ENCODE measurements at places on chromosomes 7 and 10.

- DNase-seq, result no peak
Measured at GRCh38 chr10:118407777-118408176, 65.7 kb upstream of the FAM204A start.

DNA sequence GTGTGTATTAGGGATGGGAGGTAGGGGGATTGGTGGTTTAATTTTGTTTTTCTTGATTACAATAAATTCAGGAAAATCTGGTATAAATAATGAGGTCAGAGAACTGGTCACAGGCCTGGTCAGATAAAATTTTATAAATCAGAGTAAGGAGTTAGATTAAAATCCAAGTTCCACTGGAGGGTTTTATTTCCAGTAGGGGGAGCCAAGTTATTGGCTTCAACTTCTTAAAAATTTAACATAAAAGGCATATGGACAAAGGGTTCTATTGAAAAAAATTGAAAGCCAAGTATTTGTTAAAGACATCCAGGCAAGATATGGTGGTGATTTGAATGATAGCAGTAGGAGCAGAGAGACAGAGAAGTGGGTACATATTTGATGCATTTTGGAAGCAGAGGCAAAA is 763.3 kb downstream of the SORCS1 start:
- no peak for DNase-seq

DNA sequence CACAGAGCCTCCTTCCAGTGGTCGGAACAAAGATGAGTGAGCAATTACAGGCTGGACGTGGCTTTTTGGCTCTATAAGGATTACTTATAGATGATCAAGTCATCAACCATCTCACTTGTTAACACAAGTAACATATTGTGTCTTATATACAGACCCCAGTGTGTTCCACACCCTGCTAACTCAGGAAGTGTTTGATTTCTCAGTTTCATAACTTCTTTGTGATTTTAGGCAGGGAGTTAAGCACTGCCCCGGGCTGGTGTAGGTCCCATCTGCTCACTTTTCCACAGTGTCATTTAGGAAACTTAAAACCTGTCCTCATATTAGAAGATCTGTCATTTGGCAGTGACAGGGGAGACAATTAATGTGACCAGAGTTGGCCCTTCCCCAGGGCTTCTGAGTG is 6.2 kb downstream of the FOXI2 start:
- no peak for DNase-seq

DNA sequence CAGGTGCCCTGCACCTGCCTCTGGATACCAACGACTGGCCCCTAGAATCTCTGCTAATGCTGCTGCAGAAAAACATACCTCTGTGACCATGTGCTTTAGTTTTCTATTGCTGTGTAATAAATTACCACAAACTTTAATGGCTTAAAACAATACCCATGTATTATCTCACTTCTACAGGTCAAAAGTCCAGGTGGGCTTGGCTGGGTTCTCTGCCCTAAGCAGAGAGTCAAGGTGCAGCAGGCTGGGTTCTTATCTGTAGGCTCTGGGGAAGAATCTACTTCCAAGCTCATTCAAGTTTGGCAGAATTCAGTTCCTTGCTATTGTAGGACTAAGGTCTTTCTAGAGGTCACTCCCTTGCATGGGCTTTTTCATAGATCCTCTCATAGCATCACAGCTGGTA is 52.3 kb downstream of the CCDC71L start:
- no peak for DNase-seq

GRCh38 chr10:34430685-34431084 is 384.4 kb downstream of the PARD3 start:
- DNase-seq, result no peak

GRCh38 chr7:106339513-106340246 is 54.9 kb upstream of the NAMPT start:
- no peak for DNase-seq

DNA sequence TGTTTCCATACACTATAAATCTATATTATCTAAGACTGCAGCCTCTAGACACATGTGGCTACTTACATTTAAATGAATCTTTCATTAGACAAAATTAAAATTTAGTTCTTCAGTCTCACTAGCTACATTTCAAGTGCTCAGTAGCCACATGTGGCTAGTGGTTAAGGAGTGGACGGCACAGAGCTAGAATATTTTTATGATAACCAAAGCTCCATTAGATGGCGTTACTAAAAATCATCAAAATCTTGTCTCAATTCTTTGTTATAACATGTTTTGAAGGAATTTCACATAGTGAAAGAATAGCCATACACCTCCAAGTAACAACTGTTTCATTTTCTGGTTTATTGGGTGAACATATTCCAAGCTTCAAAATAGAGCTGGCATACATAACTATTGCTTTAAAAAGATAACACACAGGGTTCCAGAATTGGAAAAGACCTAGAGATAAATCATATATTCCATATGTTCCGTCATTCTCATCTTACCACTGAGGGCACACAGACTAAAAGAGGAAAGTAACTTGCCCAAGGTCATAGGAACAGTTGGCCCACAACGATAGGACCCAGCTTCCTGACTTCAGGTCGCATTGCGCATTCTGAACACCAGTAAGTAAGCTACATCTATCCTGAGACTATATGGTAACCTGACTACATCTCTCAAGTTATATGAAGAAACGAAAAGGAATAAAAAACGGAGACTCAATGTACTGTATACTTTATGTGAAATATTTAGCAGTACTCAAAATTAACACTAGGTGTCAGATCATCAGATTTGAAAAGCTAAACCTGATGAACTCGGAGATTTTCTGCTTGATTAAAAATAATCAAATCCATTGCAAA is 66.6 kb downstream of the CAV1 start:
- DNase-seq, result no peak

DNA sequence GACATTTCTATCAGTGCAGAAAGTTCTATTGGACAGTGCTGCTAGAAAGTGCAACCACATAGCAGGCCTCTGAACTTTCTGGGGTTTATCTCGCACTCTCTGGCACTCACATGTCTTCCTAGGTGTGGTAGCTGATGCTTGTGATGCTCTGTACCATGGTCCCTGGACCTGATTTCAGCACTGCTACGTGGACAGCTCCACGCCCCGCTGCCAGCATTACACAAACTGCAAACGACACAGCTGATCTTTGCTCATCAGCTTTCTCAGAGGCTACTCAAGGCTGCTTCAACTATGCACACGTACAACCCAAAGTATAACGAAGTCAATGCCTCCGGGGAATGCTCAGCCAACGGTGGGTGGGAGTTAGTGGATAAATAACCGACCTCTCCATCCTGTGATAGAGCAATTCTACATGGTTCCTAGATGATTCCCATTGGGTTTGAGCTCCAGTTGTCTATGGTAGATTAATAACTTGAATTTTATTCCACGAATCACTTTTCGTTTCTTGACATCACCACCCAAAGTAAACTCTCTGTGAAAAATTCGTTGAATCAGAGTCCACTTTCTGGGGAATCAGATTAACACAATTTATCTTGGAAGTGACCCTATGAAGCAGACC is 302.5 kb downstream of the ACTR3B start:
- no peak for DNase-seq

DNA sequence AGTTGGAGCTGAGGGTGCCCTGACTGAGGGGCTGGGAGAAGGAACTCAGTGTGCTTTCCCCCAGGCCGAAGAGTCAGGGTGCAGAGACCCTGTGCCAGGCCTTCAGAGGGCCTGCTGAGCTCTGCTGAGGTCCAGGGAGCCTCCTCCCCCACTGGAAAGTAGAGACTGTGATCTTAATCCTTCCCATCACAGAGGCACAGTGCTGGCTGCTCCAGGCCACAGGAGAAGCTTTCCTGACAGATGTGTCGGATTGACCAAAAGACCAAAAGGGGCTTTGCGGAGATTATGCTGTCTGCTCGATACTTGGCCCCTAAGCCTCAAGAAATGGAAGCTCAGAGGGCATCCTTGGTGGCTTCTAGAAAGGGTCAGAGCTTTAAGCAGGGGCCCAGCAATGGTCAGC is 32.9 kb upstream of the BTRC start:
- no peak for DNase-seq

GRCh38 chr7:109354000-109354399 is 784.3 kb downstream of the DNAJB9 start:
- DNase-seq, result no peak

GRCh38 chr7:4683884-4684565 is 1.9 kb downstream of the FOXK1 start:
- DNase-seq, result peak; percentile 74

- no peak for DNase-seq
Measured at GRCh38 chr7:135160098-135160857, 10.2 kb downstream of the CYREN start.

DNA sequence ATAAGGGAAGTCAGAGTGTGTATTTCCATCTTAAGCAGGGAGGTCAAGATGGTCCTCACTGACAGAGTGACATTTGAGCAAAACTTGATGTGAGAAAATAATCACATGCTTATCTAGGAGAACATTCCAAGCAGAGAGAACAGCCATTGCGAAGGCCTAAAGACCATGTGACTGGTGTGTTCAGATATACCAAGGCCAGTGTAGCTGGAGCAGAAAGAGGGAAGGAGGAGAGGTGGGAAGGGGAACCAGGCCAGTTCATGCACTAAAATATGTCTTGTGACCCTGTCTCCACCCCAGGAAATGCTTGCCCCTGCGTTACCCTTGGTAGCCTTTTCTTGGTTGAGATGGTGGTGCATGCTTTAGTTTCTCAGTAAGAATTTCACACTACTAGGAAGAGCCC is 77.4 kb downstream of the CACNB2 start:
- no peak for DNase-seq

DNA sequence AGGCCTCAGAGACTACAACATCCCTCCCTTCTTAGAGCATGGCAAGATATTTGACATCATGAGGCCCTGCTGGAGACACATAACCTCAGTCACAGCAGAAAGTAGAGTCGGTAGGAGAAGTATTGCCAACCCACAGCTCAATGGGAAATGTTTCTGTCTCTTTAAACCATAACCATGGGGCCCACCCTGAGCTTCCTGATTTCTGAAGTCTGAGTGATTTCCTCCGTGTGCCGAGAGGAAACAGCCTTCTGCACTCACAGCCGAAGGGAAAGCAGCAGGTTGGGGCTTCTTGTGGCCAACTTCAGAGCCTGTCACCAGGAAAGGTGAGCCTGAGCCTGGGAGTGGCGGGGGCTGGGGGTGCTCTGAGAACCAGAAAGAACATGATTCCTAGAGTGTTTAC is at the start of gene GIMAP1:
GIMAP1 (plus strand) TSS at position 246 of the 400 bp plus-strand sequence. CDS start 2,435 bp downstream, outside the sequence.
- no peak for DNase-seq

- DNase-seq, result no peak
Measured at GRCh38 chr7:104414216-104414615, 85.8 kb downstream of the LHFPL3 start.

DNA sequence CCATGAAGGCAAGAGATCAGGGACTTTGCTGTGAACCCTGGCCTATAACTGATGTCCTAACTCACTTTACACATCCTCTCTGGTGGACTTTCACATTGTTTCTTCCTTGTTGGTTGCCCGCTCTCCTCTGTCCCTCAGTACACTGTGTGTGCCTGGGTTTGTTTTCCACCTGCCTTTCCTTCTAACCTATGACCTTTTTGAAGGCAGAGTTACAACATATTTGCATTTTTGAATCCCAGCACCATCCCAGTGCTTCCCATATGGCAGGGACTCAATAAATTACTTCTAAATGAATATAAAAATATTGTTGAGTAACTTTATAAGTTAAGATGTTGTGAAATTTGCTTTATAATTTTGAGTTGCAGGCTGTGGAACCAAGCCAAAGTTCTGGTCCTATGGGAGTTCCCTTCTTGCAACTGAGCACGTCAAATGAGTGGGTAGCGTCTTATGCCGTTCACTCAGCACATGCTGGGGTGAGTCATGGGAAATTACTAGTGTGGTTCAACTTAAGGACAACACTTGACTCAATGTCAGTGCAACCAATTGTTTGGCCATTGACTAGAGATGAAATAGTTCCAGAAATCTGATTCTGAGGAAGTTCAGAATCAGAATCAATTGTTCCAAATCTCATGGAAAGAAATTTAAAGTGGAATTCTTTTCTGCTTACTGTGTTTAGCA is 250.9 kb downstream of the TWIST1 start:
- peak; percentile 100 for DNase-seq

DNA sequence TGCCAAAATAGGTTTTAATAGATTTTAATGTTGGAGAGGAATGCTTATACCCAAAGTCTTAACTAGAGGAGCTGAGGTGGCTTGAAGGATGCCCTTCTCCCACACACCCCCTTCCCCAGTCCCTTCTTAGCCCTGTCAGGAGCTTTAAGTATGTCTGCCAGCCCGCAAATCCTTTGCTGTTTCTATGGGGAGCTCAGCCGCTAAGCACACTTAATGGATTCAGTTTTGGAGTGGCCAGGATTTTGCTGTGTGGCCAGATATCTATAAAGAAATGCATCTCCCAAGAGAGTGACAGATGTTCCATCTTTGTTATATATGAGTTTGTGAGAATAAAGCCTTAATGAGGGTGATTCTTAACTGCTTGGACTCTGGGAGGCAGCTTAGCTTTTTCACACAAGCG is 152.9 kb upstream of the ZNF32 start:
- DNase-seq, result no peak

DNA sequence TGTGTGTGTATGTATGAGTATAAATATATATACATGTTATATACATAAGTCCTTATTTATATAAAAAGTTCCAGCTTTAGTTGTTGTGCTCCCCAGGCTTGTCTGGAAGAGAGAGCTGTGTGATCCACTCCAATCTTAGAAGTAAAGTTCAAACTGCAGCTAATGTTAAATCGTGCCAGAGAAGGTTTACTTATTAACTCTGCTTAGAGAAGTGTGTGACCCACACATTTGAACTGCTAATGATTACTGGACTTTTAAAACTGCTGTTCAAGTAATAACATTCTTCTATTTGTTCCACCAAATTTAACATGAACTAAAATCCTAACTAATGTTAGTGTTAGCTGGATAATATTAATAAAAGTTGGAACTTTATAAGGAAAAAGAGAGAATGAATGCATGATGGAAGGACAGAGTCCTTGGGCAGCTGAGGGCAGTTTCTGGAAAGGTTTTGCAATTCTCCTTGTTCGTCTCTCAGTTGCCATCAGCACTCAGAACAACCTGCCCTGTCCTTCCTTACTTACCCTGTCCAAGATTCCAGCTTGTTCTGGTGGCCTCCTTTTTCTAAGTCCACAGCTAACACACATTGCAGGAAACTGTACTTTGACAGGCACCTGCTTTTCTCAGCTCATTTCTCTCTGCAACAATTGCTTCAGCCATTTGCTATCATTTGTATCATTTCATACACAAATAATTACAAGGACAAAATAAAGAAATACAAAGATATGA is 162.6 kb downstream of the FAM107B start:
- no peak for DNase-seq

DNA sequence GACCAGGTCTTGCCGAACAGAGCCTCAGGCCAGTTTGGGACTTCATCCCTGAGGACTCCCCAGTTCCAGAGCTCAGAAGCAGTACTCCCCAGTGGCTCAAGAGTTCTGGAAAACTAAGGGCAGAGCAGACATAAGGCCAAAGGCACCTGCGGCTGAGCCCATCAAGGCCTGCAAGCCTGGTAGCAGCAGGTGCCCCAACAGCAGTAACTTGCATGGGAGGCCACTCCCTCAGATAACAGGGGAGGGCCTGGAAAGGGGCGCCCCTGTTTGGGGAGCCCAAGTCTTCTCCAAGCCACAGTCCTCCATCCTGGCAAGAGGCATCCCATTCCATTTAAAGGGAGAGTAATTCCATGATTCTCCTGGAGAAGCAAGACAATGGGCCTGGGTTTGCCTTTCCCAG is 13.0 kb downstream of the POLL start:
- DNase-seq, result no peak

- no peak for DNase-seq
Measured at GRCh38 chr7:6179620-6180343, 92.6 kb downstream of the CYTH3 start.

- no peak for DNase-seq
Measured at GRCh38 chr10:97117372-97117771, 68.4 kb downstream of the SLIT1 start.

GRCh38 chr7:41816111-41816510 is 113.2 kb upstream of the INHBA start:
- DNase-seq, result no peak

GRCh38 chr10:11728353-11728752 is 13.8 kb upstream of the ECHDC3 start:
- DNase-seq, result no peak

All from fibroblast of gingiva (primary cell).